Adrenal gland (tissue), 19 donors: ENCODE measurements at places on chromosomes 1 and 21. TPM values are rescaled to one million over a fixed set of nuclear protein-coding genes. Genes with fewer than 3 reads are reported as not detected.

The HDGF gene
- polyA plus RNA-seq: 199 TPM

The ZMYND12 gene
- polyA plus RNA-seq: 6.1 TPM

The CLEC20A gene
- not detected for polyA plus RNA-seq

The KCNA3 gene
- 0.16 TPM for polyA plus RNA-seq

The CELA3A gene
- polyA plus RNA-seq: 1.6 TPM

The MGST3 gene
- polyA plus RNA-seq: 434 TPM

The ARHGEF19 gene
- polyA plus RNA-seq: 28.2 TPM

The LSS gene
- polyA plus RNA-seq: 46.3 TPM

The S100A7 gene
- polyA plus RNA-seq: not detected

The RCSD1 gene
- 5.0 TPM for polyA plus RNA-seq

The CFHR5 gene
- polyA plus RNA-seq: not detected

The MANEAL gene
- 4.4 TPM for polyA plus RNA-seq

The SH2D1B gene
- not detected for polyA plus RNA-seq

The GJA4 gene
- 9.7 TPM for polyA plus RNA-seq

The CYYR1 gene
- 106 TPM for polyA plus RNA-seq

The ANGPTL3 gene
- polyA plus RNA-seq: not detected

The B3GALT2 gene
- 0.51 TPM for polyA plus RNA-seq

The PRAMEF4 gene
- not detected for polyA plus RNA-seq

The S100A16 gene
- 61.5 TPM for polyA plus RNA-seq

The LCE3A gene
- polyA plus RNA-seq: not detected

The KRTAP21-2 gene
- polyA plus RNA-seq: not detected

The L1TD1 gene
- polyA plus RNA-seq: 0.27 TPM

The GBP6 gene
- not detected for polyA plus RNA-seq

The ERG gene
- polyA plus RNA-seq: 5.1 TPM

The LEMD1 gene
- polyA plus RNA-seq: not detected

The MFAP2 gene
- 12.3 TPM for polyA plus RNA-seq

The MEX3A gene
- polyA plus RNA-seq: 0.27 TPM

The TARBP1 gene
- polyA plus RNA-seq: 79.7 TPM

The C1QB gene
- 301 TPM for polyA plus RNA-seq

The HES3 gene
- polyA plus RNA-seq: not detected

The RCAN1 gene
- polyA plus RNA-seq: 26.5 TPM

The WNT9A gene
- polyA plus RNA-seq: 1.1 TPM

The SH3BGR gene
- 21.6 TPM for polyA plus RNA-seq

The GRHL3 gene
- 0.10 TPM for polyA plus RNA-seq

The DTL gene
- 0.24 TPM for polyA plus RNA-seq

The OLFML3 gene
- polyA plus RNA-seq: 20.7 TPM

The LCE1B gene
- polyA plus RNA-seq: not detected

The KCNK1 gene
- 5.5 TPM for polyA plus RNA-seq

The CCDC185 gene
- polyA plus RNA-seq: not detected

The SPRR2A gene
- polyA plus RNA-seq: not detected

The MYOG gene
- polyA plus RNA-seq: not detected

The PLA2G2D gene
- not detected for polyA plus RNA-seq

The CRNN gene
- 1.0 TPM for polyA plus RNA-seq

The NT5C1A gene
- polyA plus RNA-seq: 0.97 TPM

The ARMH1 gene
- polyA plus RNA-seq: 76.0 TPM
